ENCODE measurements at places on chromosomes 1 and 21.

DNA sequence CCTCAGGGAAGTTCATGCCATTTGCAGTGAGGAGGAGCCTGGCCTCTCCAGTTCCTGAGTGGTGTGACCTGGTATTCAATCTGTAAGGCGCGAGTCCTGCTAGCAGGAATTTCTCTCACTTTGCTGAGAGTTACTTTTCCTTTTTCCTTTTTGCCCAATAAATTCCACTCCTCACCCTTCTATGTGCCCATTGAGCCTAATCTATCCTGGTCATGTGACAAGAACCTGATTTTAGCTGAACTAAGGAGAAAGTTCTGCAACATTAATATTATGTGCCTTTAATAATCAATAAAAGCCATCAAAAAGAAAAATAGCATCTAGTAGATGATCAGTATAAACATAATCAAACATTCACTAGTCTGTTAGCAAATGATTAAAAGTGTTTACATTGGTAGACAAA lies 136.1 kb upstream of the POGK start:
- DNase-seq = no peak

DNA sequence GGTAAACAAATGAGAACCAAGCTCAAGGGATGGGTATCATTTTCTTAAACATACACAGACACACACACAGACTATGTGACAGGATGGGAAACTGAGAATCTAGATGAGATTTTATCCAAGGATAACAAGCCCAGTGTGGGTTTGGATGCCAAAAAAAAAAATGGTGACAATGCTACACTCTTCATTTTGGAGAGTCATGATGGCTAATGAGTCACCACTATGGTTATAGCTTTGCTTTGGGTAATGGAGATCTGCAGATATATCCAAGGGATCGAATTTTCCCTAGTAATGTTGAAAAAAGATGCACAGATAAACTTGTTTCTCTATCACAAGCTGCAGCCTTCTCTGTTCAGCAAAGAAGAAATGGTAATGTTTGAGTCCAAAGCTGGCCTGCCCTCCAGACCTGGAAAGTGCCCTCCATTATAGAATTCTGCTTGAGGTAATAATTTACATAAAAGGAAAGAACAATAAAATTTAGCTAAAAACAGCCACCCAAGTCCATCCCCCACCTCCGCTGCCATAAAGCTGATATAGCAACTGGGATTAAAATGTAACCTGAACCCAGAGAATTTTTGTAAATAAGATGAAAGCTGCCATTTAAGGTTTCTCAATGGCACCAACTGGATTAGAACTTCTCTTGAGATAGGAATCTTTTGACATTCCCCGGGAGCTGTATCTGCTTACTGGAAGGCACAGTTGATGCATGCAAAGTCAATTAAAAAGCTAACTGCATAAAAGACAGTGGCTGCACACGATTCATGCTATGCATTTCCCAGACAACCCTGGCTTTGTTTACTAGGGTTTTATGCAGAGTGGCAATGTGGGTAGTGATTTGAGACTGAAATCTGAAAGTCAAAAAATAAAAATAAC lies 395.2 kb upstream of the LYPLAL1 start:
- DNase-seq = no peak

DNA sequence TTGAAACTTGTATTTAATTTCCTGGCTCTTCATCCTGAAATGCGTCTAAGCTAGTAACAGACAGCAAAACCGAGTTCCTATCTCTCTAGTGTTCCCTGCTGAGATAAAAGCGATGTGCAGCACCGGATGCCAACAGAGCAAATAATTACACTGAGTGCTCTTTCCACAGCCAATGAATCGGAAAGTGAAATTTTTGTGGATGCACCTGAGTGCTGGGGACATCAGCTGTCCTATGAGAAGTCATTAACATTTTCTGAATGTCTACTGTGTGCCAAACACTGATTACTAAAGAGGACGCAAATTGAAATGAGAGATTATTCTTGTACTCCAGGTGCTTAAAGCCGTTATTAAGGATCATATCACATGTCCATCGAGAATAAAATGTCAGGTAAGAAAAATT lies 278.0 kb downstream of the RGS7 start:
- no peak for DNase-seq

DNA sequence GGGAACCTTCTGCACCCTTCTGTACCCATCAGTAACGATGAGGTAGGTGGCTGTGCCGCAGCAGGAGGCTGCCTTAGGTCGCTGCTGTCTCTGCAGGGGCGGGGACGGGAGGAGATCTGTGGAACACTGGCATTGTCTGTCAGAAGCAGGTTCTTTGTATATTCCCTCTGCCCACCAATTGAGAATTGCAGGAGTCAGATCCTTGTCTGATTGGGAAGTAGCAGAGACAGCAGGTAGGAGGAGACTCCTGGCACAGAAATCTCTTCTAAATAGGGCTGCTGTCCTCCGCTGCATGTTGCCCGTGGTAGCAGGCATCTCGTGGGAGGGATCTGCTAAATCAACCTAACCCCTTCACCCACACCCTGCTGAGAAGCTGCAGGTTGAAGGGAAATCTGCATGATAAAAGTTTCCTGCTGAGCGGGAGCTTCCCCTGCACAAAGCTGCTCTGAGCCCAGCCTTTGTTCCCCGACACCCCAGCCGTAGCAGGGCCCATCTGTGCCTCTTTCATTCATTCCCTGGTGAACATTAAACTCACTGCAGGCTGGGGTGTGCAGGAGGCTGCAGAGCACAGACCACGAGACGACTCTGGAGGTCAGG lies 15.9 kb downstream of the SARS1 start:
- DNase-seq = no peak

GRCh38 chr1:2000850-2001249 lies 2.7 kb downstream of the CFAP74 start:
- DNase-seq = no peak

- DNase-seq = no peak
Measured at GRCh38 chr1:15816674-15817073, 9.2 kb upstream of the UQCRHL start.

GRCh38 chr1:187933562-187934419 lies 1105.0 kb downstream of the PLA2G4A start:
- no peak for DNase-seq

- no peak for DNase-seq
Measured at GRCh38 chr21:27719226-27719625, 752.3 kb upstream of the ADAMTS5 start.

- peak; percentile 87 for DNase-seq
Measured at GRCh38 chr1:2049718-2050431, at the start of gene PRKCZ. Gene PRKCZ, plus strand, starts transcription at chr1:2050411. Its CDS starts 220 bp downstream, at chr1:2050631.

GRCh38 chr1:60553730-60554129 lies 480.2 kb upstream of the C1orf87 start:
- no peak for DNase-seq

DNA sequence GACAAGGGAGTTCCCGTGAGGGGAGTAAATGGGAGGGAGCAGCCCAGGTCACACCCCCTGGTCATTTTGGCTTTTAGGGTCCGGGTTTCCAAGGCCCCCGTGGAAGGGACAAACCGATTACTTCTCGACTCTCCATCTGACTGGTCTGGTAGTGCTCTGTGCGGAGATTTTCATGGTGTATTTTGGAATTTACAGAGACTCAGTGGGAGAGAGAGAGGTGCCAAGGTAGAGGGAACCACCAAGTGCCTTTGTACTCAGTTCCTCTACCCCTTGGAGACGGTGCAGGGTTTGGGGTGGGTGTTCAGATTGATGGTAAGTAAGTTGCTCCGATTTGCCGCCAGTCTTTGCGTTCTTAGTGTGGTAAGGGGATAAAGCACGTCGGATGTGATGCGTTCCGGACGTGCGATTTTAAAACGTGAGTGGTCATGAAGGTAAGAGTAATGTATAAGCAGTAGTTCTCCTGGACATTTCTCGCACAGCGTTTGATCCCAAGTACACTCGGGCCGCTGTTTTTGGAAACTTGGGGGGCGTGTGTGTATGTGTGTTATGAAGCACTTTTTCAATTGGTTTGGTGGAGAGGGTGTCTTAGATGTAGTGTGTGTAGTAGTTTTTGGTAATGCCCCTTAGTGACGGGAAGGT lies 682 bp downstream of the SUCO start:
- DNase-seq = peak; percentile 14

GRCh38 chr1:92240034-92240433 lies 22.3 kb downstream of the C1orf146 start:
- no peak for DNase-seq

GRCh38 chr1:111615870-111616715 lies 3.5 kb upstream of the RAP1A start:
- DNase-seq = peak; percentile 36

GRCh38 chr1:43878854-43879253 lies 54.7 kb upstream of the ARTN start:
- no peak for DNase-seq

DNA sequence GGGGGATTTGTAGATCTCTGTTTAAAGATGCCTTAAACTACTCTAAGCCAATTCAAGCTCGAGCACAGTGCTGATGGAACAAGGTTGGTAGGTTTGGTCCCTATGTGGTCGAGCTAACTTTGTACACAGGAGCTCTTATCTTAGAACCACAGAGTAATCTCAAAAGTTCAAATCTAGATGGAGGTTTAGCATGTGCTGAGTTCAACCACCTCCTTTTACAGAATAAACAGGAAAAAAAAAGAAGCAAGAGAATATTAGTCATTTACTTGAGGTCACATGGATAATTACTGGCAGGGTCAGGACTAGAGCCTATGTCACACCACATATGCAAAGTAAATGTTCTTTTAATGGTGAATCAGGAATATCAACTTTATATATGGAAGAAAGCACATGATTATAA lies 86.2 kb downstream of the DTL start:
- DNase-seq = no peak

GRCh38 chr1:240501115-240501514 lies 110.8 kb downstream of the GREM2 start:
- DNase-seq = no peak

GRCh38 chr1:75785320-75785982 lies 605 bp upstream of the RABGGTB start:
- no peak for DNase-seq

DNA sequence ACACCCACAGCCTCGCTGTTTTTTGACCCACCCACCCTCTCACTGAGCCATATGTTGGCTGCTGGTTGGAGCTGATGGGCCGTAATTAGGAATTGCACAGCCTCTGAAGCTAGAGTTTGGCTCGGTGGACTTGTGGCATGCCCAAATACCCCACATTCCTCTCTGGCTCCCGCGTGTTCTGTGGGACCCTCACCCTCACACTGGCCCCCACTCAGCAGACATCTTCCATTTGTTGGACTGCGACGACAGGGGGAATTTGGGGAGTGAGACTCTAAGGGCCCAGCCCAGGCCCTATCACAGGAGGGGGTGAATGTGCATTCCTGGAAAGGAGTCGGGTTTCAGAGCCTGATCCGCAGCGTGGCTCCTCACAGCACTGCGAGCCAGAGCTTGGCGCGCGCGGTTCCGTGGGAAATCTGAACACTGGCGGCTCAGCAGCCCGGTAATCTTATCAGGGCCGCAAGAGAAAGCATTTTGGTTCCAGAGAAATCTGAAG lies 5.2 kb downstream of the RCSD1 start:
- DNase-seq = no peak

DNA sequence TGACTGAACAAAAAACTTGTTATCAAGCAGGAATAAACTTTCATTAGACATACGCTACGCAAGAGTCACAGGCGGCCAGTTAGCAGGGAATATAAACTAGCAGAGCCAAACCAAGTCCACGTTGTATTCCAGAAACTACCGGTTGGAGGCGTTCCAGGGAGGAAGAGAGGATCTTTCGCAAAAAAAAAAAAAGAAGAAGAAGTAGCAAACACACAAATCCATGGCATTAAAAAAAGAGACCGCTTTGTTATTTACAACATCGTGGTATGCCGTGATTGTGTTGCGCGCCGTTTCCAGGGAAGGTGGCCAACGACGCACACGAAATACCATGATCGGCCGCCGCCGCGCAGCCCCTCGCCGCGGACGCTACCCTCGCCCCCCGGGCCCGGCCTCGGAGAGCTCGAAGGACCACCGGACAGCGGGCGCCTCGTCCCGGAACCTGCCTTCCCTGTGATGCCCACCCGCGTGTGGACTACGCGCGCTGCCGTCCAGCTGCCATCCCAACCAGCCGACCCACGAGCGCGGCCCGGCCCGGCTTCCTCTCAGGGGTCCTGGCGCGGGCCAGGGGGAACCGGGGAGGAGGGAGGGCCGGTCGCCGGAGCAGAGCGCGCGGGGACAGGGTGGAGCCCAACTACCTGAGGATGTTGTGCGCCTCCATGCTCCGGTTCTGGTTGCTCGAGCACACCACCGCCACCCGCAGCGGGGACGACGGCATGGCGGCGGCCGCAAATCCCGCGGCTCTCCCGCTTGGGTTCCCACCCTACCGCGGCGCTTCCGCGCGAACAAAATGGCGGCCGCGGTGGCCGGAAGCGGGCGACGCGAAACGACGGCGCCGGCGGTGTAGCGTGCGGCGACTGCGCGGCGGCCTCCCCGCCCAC lies 581 bp downstream of the SSU72 start:
- peak; percentile 44 for DNase-seq

DNA sequence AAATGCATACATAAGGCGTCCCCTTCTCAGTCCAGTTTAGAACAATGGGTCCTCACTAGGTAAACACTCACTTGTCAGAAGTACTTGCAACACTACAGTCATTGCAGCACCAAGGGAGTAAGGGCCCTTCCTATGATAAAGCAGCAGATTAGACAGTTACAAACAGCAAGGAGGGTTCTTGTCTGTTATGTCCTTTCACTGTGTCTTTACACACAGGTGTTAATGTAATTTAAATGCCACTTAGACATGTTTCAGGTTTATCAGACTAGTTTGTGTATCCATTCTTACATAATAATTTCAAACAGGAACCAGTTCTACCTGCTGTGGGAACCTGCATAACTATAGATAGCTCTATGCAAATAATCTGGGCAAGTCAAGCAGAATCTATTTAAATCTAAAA lies 105.6 kb upstream of the USH2A start:
- no peak for DNase-seq

- no peak for DNase-seq
Measured at GRCh38 chr1:55472784-55473183, 257.6 kb upstream of the USP24 start.

DNA sequence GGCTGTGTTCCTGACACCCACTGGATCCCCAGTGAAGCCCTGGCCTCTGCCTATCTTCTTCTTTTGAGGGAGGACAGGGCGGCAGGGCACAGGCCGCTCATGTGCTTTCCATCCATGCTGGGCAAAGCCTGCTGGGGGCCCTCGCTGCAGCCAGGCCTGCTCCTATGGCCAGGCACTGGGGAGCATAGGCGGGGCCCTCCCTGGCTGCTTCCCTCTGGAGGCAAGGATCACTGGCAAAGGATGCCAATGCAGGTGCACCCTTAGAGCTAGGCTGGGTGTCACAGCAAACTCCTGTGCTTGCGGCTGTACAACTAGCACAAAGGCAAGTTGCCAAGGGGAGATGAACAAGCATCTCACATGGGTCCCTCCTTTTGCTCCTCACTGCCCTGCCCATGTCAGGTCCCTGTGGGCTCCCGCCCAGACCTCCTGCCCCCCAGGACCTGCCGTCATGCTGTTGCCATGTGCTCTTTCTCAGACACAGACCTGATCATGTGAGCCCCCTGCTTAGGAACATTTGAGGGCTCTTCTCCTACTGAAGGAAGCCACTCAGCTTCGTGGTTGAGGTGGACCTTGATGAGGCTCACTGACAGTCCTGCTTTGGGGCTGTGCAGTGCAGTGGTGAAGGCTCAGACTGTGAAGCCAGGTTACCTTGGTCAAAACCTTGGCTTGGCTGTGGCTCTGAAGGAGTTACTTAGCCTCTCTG lies 393.6 kb downstream of the PTPRU start:
- no peak for DNase-seq

GRCh38 chr1:230772457-230773395 lies 25.5 kb downstream of the CAPN9 start:
- no peak for DNase-seq

Measured in stimulated activated CD8-positive, alpha-beta memory T cell treated with anti-CD3 and anti-CD28 coated beads, Interleukin-12 subunit alpha, Interleukin-12 subunit beta, amount 100 ng/mL, for 1 hour (primary cell).